ENCODE measurements at places on chromosomes 6 and 20. TPM values are rescaled to one million over a fixed set of nuclear protein-coding genes. Genes with fewer than 3 reads are reported as not detected.
A peak's percentile ranks its signal among the peaks of the same experiment; 100 is the strongest.

GRCh38 chr6:31180500-31180899, 10.0 kb upstream of the POU5F1 start:
- peak; percentile 53 for DNase-seq

DNA sequence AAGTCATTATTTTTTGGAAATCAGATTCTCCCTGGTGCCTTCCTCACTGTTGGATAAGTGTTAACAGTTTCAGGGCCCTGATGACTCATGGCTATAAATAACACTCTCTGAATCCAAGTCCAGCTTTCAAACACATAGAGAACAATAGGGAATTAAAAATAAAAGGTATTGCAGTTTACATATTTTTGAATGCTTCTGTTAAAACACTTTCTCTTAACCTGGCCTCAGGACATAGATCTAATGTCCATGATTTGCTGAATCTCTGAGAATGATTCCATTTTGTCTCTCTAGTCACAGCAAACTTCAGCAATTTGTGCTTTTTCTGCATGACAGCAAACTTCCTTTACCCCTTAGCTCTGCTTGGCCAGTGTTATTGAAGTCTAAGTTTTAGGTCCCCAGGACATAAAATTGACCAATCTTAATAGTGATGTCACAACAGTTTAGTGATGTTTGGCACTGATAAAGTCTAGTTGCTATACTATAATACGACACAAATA, 1192.4 kb upstream of the CITED2 start:
- no peak for DNase-seq

DNA sequence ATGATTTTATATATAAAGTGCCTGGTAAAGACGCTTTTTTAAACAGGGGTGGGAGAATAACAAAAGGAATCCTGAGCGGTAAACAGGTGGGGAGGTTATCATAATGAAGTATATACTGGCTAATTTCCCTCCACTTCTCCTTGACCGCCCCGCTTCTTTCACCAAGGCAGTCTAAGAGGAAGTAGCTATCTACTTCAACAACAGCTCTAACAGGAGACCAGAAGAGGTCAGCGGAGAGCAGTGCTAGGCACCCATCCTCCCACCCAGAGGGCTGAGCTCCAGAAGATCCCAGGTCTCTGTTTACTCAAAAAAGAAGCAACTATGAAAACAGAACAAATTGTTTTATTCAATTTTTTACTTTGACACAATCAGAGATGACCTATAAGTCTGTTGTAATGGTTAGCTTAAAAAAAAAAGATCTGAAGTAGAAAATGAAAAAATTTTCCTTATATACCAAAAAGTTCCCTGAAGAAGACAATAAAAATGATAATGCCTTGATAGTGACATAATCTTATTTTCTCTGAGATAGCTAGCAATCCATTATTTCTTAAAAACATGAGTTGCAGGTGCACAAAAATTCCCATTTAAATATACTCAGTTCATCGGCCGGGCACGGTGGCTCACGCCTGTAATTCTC, 141.1 kb downstream of the PDSS2 start:
- DNase-seq, result peak; percentile 12

Gene LCA5
- 14.3 TPM for total RNA-seq

DNA sequence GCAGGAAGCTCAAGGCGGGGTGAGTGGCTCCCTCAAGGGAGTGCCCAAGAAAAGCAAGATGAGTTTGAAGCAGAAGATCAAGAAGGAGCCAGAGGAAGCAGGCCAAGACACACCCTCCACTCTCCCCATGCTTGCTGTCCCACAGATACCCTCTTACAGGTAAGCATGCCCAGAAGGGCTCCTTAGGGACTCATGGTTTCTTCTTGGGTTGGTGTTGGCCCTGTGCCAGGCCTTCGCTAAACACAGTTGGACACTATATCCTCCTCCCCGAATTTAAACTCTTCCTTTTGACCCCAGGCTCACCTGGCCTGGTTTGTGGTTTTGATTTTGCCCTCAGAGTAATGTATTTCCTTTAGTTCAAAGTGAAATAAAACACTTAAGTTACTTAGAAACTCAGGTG, 5.1 kb downstream of the BRPF3 start:
- DNase-seq, result no peak

Gene TRIM15
- total RNA-seq, result not detected

- DNase-seq, result no peak
Measured at GRCh38 chr6:62059901-62060300, 226.1 kb downstream of the KHDRBS2 start.

Gene B4GALT5
- total RNA-seq, result 38.2 TPM

DNA sequence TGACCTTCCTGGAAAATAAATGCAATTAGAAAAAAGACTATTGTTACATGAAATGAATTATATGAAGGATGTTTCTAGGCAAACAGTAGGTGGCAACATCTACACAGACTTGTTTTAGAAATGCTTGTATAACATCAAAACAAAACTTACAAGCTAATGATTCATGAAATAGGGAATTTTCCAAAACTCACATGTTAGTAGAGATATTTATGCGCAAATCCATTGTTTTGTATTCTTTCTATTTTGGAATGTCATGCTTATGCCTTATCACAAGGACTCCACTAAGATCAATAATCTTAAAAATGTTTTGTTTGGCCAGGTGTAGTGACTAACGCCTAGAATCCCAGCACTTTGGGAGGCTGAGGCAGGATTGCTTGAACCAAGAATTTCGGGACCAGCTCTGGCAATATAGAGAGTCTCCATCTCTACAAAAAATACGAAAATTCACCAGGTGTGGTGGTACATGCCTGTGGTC, 32.3 kb upstream of the LGSN start:
- DNase-seq, result no peak

Gene SYTL3
- total RNA-seq, result 2.4 TPM

Gene SAMD3
- total RNA-seq, result 26.0 TPM

DNA sequence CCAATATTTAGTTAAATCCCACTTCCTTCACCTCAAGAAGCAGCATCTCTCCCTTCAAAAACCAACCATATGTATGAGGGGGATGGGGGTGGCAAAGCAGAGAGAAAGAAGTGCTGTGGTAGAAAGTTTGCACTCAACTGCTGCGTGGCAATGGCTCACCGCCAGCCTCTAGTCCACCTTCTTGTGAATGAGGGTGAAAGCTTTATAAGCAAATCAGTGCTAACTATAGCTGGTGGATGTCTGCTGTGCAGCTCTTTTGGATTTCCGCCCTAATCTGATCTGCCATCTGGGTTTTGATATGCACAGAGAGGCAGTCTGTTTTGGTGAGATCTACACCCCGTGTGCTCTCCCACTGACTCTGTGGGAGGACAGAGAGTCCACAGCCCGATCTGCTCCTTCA, 281.2 kb upstream of the SUPT3H start:
- peak; percentile 28 for DNase-seq

DNA sequence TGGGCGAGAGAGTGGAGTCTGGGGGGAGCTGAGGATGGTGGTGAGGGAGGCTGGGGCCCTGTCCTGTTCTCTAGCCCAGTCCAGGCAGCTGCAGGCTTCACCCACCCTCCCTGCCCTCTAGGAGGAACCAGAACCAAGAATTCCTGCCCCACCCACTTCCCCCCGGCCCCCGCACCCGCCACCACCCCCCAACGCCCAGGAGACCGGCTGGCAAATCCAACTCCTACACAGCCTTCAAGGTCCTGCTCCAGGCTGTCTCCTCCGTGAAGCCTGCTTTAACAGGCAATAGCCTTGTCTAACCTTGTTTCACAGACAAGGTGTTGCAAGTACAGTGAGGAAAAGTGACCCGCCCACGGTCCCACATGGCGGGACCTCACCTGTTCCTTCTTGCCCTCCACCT, 2.4 kb downstream of the SPDEF start:
- no peak for DNase-seq

GRCh38 chr6:127786109-127786508, 114.7 kb downstream of the THEMIS start:
- no peak for DNase-seq

DNA sequence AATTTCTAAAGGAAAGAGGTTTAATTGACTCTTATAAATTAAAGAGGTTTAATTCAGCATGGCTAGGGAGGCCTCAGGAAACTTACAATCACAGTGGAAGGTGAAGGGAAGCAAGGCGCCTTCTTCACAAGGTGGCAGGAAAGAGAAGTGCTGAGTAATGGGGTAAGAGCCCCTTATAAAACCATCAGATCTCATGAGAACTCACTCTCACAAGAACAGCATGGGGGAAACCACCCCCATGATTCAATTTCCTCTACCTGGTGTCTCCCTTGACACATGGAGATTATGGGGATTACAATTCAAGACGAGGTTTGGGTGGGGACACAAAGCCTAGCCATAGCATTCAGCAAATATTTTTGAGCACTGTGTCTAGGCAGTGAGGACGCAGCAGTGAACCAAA, 3.9 kb upstream of the IPCEF1 start:
- no peak for DNase-seq

Gene OPRL1
- 9.5 TPM for total RNA-seq

DNA sequence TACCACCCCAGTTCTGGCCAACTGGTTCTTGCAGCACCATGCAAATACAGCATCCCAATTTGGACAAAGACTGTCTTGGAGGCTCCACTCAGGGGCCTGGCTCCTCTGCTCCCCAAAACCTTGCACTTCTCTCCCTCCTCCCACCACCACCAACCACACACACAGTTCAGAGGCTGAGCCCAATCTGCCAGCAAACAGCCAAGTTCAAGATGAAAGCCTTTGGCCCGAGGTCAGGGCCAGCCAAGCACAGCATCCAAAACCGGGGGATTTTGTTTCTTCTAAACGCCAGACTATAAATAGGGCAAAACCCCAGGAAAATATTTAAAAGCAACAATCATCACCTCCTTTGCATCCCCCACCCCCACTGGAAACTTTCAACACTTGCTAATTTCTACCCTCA, 5.7 kb downstream of the KCNK5 start:
- DNase-seq, result no peak

DNA sequence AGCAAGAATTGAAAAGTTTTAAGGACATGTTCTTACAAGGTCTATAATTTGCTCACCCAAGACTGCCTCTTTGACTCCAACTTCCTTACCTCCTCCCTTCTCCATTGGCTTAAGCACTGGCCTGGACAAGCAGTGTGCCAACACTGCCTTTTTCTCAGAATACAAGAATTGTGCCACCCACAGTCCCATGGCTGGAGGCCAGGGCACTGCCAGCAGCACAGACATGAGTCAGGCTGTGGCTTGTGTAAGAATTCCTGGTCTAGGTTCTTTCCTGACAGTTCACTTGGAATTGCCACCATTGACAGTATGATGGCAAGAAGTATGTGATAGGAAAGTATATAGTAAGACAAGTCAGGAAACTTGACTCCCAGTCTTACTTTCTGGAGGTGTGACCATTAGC, 202.7 kb upstream of the MARCKS start:
- DNase-seq, result peak; percentile 65

GRCh38 chr6:168179702-168180382, 100.8 kb upstream of the FRMD1 start:
- no peak for DNase-seq

- DNase-seq, result no peak
Measured at GRCh38 chr6:53995935-53996334, 115.3 kb upstream of the MLIP start.

Gene PGM3
- total RNA-seq, result 57.3 TPM

Gene AHI1
- total RNA-seq, result 54.0 TPM

DNA sequence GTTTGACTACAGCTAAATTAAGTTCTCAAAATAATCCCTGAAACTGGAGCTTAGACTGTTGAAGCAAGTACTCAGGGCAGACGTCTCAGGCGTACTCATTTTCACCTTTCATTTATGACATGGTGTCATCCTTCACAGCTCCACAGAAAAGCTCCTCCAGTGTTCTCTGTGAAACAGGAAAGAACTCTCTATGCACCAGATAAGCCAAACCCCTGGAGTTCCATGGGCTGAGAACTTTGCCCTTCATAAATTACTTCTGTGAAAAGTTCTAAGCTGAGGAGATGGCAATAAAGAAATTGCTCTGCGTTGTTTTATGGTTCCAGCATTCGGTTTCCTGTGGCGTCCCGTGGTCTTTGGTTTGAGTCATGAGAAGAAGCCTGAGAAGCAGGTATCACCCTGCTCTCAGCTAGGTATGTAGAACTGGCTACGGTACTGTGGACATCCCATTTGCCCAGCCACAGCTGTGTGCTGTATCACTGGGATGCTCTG, 20.2 kb upstream of the RREB1 start:
- no peak for DNase-seq

GRCh38 chr6:45576648-45577624, 199.2 kb upstream of the SUPT3H start:
- DNase-seq, result peak; percentile 13

DNA sequence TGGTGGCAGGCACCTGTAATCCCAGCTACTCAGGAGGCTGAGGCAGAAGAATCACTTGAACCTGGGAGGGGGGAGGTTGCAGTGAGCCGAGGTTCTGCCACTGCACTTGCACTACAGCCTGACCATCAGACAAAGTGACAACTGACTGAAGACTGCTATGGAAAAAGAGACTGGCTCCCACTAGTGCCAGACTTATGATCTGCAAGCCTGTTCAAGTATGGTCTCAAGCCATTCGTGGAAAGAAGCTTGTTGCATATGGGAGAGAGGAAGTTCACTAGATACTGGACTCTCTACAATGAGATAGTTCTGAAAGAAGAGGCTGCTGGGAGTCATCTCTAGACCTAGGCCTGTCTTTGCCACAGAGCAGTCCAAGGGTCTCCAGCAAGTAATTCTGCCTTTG, 26.7 kb downstream of the MDN1 start:
- no peak for DNase-seq

- DNase-seq, result no peak
Measured at GRCh38 chr6:33683051-33683571, 28.4 kb downstream of the UQCC2 start.

DNA sequence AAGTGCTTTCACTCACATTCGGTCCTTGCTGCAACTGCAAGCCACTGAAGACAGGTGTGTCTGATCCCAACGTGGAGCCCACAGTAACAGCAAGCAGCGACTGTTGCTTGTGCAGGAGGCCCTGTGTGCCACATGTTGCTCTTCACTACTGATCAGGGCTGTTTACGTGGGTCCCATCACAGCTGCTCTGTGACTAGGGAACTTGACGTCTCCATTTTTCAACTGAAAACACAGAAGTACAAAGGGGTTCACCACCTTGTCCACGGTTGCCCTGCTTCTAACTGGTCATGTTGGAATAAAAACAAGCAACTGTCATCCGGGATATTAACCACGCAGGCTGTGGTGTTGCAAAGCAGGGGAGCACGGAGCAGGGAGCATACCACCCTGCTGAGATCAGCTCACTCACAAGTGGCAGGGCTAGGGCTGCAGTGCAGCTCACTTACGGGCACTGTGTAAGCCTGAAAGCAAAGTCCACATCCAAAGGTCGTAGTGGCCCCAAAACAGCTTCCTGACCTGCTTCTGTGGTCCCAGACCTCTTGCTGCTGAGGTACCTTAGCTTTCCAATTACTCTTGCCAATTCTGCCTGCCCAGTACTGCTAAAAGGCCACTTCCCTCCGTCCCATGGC, 105.8 kb upstream of the DUSP22 start:
- no peak for DNase-seq

DNA sequence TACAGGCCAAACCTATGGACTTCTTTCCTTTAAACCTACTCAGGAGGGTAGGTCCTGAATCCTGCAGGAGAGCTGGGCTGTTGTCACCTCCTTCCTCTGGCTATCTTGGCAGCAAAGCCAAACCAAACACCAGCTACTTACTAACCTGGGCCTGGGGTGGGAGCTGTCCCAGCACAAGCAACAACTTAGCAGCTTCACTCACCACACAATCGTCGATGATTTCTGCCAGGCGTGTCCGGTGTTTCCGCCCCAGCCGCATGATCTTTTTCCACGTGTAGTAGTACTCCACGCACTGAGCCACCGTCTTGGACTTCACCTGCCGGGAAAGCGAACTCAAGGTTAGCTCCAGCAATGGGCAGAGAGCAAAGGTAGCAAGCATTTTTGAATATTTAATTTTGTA, 25.4 kb upstream of the MRPS10 start:
- no peak for DNase-seq

GRCh38 chr6:150549007-150549406, 50.7 kb upstream of the PLEKHG1 start:
- DNase-seq, result no peak

All from cerebellum (tissue), 4 donors.